Esophagus squamous epithelium (tissue), 5 donors: ENCODE measurements at places on chromosomes 3 and 15. TPM values are rescaled to one million over a fixed set of nuclear protein-coding genes. Genes with fewer than 3 reads are reported as not detected.

DNA sequence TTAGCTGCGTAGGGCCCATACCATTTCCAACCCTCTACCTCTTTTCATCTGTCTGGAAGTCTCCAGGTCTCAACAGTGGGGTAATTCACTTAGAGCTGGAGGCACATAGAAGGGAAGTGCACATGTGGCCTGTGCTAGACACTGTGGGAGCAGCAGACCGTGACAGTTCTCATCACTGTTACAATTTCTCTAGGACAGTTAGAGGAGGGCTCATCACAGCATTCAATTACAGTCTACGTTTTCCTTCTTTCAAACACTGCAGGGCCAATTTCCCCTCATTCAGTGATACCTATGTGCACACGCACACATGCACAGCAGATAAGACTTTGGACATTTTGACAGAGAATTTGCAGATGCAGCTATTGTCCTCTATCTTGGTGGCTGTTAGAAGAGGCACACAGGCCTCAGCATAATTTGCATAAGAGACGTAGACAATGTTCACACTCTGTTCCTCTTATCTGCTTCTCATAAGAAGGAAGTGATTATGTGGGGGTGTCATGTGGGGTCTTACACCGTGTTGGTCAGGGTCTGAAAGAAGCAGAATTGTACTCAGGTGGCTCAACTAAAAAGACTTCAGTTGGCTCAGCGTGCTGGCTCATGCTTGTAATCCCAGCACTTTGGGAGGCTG is 12.6 kb upstream of the HRG start:
- no peak overlapping the region for H3K27ac ChIP-seq
- H3K36me3 ChIP-seq = no peaks in the 10 kb centered on the region
- H3K4me3 ChIP-seq = no peak overlapping the region
- no peaks in the 10 kb centered on the region for H3K4me1 ChIP-seq
- H3K27me3 ChIP-seq = no peaks in the 10 kb centered on the region

DNA sequence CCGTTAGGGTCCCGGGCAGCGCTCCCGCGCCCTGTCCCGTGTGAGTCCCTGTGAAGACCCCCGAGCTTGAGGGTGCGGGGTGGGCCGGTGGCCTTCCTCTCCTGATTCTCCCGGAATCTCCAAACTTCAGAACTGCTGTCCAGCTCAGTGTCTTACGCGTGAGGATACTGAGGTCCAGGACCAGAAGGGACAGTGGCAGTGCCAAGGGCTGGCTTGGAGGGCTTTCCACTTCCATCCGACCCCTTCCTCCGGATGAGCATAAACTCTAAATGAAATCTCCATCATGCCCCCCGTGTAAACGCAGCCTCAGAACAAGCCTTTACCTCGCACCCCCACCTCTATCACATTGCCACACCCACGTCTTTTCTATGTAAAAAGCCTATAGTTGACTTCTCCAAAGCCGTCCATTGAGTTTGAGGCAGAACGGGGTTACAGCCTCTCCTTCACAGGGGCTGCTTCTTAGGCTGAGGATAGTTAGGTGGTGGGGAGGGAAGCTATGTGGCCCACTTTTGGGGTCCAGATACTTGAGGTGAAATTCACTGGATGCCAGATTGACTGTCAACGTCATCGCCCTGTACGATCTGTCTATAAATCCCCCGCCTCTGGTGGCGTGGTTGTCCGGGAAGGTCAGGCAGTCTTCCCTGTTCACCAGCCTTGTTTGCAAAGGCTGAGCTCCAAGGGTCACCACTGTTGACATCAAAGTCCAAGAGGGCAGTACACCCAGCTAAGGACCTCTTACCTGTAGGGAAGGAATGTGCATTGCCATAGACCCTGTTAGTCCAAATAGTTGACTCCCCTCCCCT is 1.1 kb downstream of the EDEM1 start:
- H3K27me3 ChIP-seq = no peaks in the 10 kb centered on the region
- H3K36me3 ChIP-seq = no peaks in the 10 kb centered on the region
- DNase-seq = no peak
- peak overlapping the region; percentile 89 for H3K4me3 ChIP-seq
- H3K27ac ChIP-seq = peak overlapping the region; percentile 100
- peaks cover 73% of the 10 kb centered on the region for H3K4me1 ChIP-seq

DNA sequence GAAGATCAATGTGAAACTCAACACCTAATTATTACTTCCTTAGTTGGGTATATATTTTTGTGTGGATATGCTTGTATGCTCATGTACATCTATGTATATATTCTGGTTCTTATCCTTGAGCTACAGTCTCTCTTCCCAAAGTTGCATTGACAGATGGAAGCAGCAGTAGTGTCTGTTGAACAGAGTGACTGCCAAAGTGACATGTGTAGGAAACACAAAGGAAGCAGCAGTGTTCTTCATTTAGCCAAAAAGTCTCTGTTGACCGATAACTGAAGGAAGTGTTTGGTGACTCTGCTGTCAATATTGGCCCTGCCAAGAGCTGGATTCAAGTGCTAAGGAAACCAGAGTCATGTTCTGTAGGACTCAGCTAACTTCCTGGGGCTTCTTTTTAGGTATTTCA is 123.8 kb downstream of the C3orf70 start:
- no peaks in the 10 kb centered on the region for H3K4me1 ChIP-seq
- H3K27ac ChIP-seq = no peak overlapping the region
- H3K36me3 ChIP-seq = no peaks in the 10 kb centered on the region

- DNase-seq = no peak
- H3K27ac ChIP-seq = no peak overlapping the region
- H3K4me1 ChIP-seq = no peaks in the 10 kb centered on the region
- no peak overlapping the region for H3K4me3 ChIP-seq
Measured at GRCh38 chr3:72678380-72678779, 169.9 kb downstream of the SHQ1 start.

GRCh38 chr3:197286678-197287077 is 11.7 kb downstream of the DLG1 start:
- DNase-seq = no peak
- H3K36me3 ChIP-seq = no peaks in the 10 kb centered on the region
- no peak overlapping the region for H3K27ac ChIP-seq
- H3K4me1 ChIP-seq = peaks cover 24% of the 10 kb centered on the region
- no peak overlapping the region for H3K4me3 ChIP-seq

DNA sequence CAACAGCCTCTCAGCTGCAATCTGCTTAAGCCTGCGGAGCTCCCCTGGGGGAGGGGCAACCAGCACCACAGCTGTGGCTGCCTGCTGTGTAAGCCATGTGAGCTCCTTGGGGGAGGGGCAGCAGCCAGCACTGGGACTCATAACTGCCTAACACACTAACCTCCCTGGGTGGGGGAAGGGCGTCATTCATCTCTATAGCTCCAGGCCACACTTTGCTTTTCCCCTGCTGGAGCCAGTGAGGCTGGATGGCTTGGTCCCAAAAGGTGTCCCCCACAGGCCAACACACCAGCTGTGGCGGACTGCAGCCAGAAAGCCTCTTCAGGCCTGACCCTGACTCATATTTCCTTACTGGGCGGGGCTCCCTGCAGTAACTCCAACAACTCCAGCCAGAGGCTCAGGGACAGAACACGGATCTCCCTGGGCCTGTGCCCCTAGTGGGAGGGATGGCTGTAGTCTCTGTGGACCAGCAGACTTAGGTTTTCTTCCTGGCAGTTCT is 129.8 kb downstream of the PPM1L start:
- H3K4me3 ChIP-seq = no peak overlapping the region
- peaks cover 8% of the 10 kb centered on the region for H3K4me1 ChIP-seq
- no peaks in the 10 kb centered on the region for H3K36me3 ChIP-seq
- no peaks in the 10 kb centered on the region for H3K27me3 ChIP-seq
- peak; percentile 1 for DNase-seq
- H3K27ac ChIP-seq = no peak overlapping the region

DNA sequence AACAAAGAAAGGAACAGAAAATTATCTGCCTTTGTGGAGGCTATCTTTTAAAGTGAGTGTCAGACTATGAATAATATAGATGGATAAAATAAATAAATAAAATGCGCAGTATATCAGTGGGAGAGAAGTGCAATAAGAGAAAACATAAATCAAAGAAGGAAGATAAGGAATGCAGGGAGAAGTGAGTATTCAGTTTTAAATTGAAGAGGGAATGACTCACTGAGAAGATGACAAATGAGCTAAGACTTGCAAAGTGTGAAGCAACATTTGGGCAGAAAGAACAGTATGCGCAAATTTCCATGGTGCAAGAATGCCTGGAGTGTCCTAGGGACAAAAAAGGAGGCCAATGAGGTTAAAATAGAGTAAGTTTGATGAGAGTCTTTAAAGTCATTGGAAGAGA is 1300.1 kb upstream of the ALCAM start:
- H3K36me3 ChIP-seq = no peaks in the 10 kb centered on the region
- no peaks in the 10 kb centered on the region for H3K4me1 ChIP-seq
- no peak for DNase-seq
- no peak overlapping the region for H3K27ac ChIP-seq
- H3K27me3 ChIP-seq = no peaks in the 10 kb centered on the region

DNA sequence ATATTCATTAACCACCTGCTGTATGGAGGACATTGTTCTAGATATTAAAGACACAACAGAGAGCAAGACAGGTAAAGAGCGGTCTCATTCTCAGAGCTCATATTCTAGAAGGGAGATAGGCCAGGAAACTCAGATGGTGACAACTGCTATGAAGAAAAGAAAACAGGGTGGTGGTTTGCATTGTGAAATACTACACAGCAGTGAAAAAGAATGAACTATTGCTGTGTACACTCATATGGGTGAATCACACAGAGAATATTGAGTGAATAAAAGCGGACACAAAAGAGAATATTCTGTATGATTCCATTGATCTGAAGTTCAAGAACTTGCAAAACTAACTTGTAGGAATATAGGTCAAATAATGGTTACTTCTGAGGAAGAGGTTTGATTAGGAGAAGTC is 76.7 kb downstream of the TOP2B start:
- H3K4me1 ChIP-seq = no peaks in the 10 kb centered on the region
- no peak overlapping the region for H3K27ac ChIP-seq
- H3K27me3 ChIP-seq = no peaks in the 10 kb centered on the region
- peaks cover 13% of the 10 kb centered on the region for H3K36me3 ChIP-seq
- DNase-seq = no peak

GRCh38 chr3:97822359-97822775 is 556 bp downstream of the CRYBG3 start:
- DNase-seq = no peak
- H3K4me1 ChIP-seq = peaks cover 7% of the 10 kb centered on the region
- H3K36me3 ChIP-seq = no peaks in the 10 kb centered on the region

GRCh38 chr3:147358144-147358992 is 48.0 kb downstream of the ZIC4 start:
- DNase-seq = no peak
- peaks cover 5% of the 10 kb centered on the region for H3K27me3 ChIP-seq
- H3K4me3 ChIP-seq = no peak overlapping the region
- H3K36me3 ChIP-seq = no peaks in the 10 kb centered on the region
- no peak overlapping the region for H3K27ac ChIP-seq

DNA sequence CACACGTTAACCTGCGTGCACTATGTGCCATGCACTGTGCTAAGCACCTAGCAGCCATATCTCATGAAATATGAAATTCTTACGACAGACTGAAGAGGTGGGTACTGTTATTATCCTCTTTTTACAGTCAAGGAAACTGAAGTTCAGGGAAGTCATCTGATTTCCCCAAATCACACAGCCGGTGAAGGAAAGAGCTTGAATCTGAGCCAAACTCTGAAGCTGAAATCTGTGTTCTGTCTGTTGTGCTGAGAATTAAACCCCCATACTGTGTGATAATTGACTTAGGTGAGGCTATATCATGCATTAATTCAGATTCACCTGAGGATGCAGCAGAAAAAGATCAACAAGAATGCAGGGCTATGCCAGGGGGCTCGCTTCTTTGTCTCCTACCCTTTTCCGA is 475 bp downstream of the FAM107A start:
- no peaks in the 10 kb centered on the region for H3K27me3 ChIP-seq
- H3K27ac ChIP-seq = peak overlapping the region; percentile 92
- peak overlapping the region; percentile 48 for H3K4me3 ChIP-seq
- H3K36me3 ChIP-seq = no peaks in the 10 kb centered on the region

- no peak for DNase-seq
- H3K4me3 ChIP-seq = no peak overlapping the region
- H3K4me1 ChIP-seq = no peaks in the 10 kb centered on the region
- no peaks in the 10 kb centered on the region for H3K36me3 ChIP-seq
- H3K27me3 ChIP-seq = no peaks in the 10 kb centered on the region
Measured at GRCh38 chr3:109021556-109021955, 67.9 kb upstream of the GUCA1C start.

- no peak for DNase-seq
- H3K27ac ChIP-seq = no peak overlapping the region
- H3K27me3 ChIP-seq = no peaks in the 10 kb centered on the region
- H3K4me3 ChIP-seq = no peak overlapping the region
- H3K36me3 ChIP-seq = no peaks in the 10 kb centered on the region
Measured at GRCh38 chr3:72489901-72490300, 358.3 kb downstream of the SHQ1 start.

DNA sequence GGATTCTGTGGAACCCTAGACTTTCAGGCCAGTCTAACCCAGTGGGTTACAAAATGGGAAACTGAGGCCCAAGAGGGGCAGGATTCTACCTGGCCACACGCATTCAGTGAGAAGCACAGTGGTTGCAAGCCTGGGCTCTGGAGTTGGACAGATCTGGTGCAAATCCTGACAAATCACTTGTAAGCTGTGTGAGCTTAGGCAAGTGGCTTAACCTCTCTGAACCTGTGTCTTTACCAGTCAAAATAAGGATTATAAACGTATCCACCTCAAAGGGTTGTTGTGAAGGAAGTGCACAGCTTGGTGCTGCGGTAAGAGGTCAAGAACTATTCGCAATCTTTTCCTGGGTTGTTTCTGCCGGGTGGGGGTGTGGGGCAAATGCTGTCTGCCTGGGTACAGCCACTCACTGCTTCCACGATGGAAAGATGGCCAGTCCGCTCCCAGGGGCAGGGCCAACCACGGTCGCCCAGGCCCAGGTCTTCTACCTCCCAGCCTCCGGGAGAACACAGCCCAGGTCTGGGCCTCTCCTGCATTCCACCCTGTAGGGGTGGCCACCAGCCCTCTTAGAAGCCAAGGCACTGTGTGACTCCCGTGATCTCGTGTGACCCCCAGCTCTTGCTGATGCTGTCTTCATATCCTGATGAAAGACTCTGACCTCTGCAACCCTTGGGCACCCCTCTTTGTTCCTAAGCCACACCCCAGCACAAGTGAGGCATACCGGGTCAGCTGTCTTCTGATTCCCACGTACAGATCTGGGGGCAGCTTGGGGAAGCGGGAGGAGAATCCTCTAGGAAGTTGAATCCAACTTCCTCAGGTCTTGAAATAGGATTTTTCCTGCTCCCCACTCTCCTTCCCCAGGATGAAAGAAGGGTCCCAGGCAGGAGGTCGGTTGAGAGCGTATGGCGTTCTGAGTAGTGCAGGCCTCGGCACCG is 1.5 kb downstream of the CHRNA3 start:
- H3K36me3 ChIP-seq = no peaks in the 10 kb centered on the region
- H3K4me3 ChIP-seq = no peak overlapping the region
- H3K27me3 ChIP-seq = peaks cover 12% of the 10 kb centered on the region
- H3K4me1 ChIP-seq = peaks cover 15% of the 10 kb centered on the region
- H3K27ac ChIP-seq = no peak overlapping the region

GRAMD2A gene
- 1.5 TPM for total RNA-seq

HYKK gene
- 8.8 TPM for total RNA-seq

RYR3 gene
- total RNA-seq = 0.15 TPM

APOD gene
- total RNA-seq = 13.6 TPM

SLC25A38 gene
- total RNA-seq = 6.2 TPM

PLCL2 gene
- 4.8 TPM for total RNA-seq

CCDC33 gene
- total RNA-seq = not detected
